ENCODE measurements at places on chromosomes 1 and 21. TPM values are rescaled to one million over a fixed set of nuclear protein-coding genes. Genes with fewer than 3 reads are reported as not detected.

The GNPAT gene
- total RNA-seq: 68.5 TPM

DNA sequence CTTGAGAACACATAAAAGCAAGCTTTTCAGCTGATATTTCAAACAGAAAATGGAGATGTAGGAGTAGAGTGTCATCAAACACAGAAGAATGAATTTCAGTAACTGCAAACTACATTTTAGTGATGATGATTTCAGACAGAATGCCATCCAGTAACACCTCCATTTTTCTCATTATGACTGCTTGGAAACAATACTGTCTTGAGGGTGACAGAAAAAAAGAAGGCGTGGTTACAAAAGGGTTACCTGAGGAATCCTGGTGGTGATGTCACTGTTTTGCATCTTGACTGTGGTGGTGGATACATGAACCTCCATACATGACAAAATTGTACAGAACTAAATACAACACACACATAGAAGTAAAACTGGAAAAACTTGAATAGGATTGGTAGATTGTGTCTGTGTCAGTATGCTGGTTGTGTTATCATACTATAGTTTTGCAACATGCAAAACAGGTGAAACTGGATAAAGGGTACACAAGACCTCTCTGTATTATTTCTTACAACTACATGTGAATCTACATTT, 375.9 kb downstream of the PTBP2 start:
- DNase-seq: no peak

The PTGFR gene
- total RNA-seq: 7.7 TPM

GRCh38 chr1:164141797-164142196, 417.2 kb upstream of the PBX1 start:
- no peak for DNase-seq

GRCh38 chr1:37033355-37034101, 787 bp downstream of the GRIK3 start:
- peak; percentile 42 for DNase-seq

The DNASE2B gene
- not detected for total RNA-seq

DNA sequence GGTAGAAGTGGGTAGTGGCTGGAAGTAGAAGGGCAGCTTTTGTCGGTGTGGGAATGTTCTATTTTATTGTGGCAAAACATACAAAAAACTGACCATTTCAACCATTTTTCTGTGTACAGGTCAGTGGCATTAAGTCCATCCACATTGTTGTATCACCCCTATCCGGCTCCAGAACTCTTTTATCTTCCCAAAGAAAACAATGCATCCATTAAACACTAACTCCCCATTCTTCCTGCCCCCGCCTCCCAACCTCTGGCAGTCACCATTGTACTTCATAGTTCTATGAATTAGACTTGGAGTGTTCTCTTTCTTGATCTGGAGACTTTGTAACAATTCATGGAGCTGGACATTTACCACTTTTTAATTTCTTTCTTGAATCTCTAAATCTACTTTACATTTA, 55.7 kb downstream of the DEGS1 start:
- DNase-seq: no peak

The CACNA1S gene
- total RNA-seq: under 0.01 TPM

DNA sequence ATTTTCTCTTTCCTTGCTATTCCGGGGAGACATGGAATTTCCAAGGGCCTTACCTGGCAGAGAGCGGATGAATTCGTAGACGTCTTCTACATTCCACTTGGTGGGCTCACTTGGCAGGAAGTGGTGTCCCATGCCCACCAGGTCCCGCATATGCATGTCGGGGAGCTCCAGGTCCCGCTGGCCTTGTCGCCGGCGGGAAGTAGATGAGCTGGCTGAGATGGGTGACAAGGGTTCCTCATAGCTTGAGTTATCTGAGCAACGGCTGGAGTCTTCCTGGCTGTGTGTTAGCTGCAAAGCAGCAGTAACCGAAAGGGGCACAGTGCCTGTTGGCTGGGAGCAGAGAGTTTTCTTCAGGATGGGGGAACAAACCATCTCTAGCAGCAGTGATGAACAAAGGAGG, 7.9 kb upstream of the A3GALT2 start:
- no peak for DNase-seq

DNA sequence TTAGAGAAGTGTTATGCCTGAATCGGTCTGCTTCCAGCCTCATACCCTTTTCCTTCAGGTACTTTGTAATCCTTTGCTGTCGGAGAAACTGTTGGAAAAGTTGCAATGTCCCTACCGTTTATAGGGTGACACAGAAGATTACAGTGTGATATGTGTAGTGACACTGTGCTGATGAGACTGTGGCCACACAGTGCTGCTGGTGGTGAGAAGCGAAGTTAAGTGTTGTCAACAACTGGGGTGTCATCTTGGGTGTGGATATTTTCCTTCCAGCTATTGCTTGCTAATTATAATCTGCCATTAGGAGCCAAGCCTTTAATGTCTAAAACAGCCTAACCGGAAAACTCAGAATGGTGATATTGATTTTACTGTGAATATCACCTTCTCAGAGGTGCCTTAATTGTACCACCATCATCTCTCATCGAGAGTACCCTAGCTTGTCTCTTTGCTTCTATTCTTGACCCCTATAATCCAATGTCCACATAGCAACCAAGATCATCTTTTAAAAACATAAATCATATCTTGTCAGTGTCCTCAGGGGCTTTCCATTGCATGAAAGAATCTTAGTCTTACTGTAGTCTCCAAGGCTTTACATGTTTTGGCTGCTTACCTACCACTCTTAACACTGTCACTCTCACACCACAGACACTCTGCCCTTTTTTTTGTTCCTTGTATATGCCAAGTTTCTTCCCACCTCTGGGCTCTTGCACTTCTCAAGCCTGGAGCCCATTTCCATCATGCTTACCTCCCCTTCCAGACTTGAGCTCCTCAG, 89.4 kb upstream of the PGD start:
- no peak for DNase-seq

The L1TD1 gene
- 0.41 TPM for total RNA-seq

- DNase-seq: no peak
Observed at GRCh38 chr1:197984289-197984688, 67.1 kb downstream of the LHX9 start.

The ZYG11B gene
- 172 TPM for total RNA-seq

DNA sequence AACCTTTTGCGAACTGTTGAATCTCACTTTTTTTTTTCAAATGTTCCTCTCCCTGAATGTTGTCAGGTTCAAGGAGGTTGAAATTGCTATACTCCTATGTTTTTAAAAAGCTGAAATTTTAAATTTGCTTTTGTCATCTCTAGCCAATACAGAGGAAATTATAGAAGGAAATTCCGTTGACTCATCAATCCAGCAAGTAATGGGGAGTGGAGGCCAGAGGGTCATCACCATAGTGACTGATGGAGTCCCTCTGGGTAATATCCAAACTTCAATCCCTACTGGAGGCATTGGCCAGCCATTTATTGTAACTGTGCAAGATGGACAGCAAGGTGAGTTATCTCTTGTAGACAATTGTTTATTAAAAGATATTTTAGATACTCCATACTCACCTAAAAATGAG, 36.3 kb downstream of the GABPB2 start:
- no peak for DNase-seq

DNA sequence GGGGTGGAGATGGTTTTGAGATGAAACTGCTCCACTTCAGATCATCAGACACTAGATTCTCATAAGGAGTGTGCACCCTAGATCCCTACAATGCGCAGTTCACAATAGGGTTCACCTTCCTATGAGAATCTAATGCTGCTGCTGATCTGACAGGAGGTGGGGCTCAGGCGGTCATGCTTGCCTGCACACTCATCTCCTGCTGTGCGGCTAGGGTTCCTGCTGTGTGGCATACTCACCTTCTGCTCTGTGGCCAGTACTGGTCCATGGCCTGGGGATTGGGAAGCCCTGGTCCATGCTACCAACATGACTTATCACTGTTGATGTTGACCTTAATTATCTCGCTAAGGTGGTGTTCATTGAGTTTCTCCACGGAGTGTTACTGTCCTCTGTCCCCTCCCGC, 144.5 kb downstream of the NAV1 start:
- no peak for DNase-seq

- DNase-seq: no peak
Observed at GRCh38 chr1:221439747-221440501, 302.0 kb downstream of the DUSP10 start.

The TUFT1 gene
- 9.8 TPM for total RNA-seq

- no peak for DNase-seq
Observed at GRCh38 chr21:18118566-18118965, 126.1 kb upstream of the CHODL start.

The AMY2A gene
- not detected for total RNA-seq

The CSF3R gene
- 1.2 TPM for total RNA-seq

DNA sequence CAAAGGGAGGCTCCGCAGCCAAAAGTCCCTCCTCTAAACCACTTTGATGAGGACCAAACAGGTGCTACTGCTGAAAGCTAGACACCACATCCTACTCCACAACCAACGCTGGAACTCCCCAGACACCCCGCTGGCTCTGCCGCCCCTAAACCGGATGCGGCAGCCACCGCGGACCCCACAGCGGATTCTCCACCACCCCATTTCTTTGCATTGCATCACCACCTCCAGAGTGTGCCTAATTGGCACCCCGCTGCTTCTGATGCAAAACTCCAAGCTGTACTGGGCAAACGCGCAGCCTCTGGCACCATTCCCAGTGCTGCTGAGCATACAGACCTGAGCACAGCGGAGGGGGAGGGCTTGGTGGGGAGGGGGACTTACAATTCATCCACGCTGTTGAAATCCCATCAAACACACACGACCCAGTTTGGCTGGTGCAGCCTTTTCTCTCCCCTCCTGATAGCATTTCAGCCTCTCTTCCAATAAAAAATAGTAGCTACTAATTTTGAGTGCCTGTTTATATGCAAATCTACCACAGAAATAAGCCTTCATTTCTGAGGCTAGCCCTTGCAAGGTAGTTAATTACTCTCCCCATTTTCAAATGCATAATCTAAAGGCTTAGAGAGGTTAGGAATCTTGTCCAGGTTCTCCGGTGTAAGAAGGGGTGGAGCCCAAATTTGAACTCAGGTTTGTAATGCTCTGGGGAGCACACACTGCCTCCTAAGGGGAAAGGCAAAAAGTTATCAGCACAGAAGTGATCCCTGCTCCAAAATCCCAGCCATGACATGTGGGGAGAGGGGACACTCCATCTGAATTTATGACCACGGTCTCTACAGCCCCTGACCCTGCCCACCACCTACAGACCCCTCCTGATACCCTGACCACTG, 12.2 kb upstream of the RGS16 start:
- DNase-seq: peak; percentile 48

- no peak for DNase-seq
Observed at GRCh38 chr21:31181082-31181750, 142.9 kb upstream of the KRTAP19-8 start.

The SEC16B gene
- not detected for total RNA-seq

DNA sequence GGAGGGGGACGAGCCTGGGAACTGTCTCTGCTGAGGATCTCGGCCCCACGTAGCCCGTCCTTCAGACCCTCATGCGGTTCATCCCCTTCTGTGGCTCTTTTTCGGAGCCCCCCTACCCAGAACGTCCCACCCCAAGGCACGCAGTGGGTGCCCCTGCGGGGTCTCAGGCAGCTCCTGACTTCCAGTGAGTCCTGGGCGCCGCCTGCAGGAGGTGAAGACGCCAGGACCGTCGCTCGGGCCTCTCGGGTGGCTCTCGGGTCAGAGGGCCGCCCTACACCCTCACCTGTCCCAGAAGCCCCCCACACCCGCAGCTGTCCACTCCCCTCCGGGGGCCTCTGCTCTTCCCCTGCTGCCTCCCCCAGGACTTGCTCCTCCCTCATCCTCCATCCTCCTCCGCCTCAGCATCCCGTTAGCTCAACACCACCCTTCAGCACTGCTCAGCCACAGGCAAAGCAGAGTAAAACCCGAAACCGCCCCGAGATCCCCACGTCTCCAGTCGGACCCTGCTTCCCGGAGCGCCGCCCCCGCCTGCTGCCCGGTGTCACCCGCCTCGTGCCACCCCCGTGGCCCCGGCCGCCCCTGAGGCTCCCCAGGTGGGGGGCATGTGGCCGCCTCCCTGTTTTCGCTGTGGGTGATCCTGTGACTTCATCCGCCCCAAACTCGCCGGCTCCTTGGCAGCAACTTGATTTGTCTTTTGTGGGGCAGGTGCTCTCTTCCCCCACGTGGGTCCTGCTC, 13.3 kb upstream of the POFUT2 start:
- DNase-seq: no peak

GRCh38 chr1:101175886-101176285, 60.9 kb upstream of the S1PR1 start:
- DNase-seq: no peak

The GBP7 gene
- not detected for total RNA-seq

GRCh38 chr1:224894915-224895314, 34.6 kb upstream of the DNAH14 start:
- DNase-seq: no peak

The MYOC gene
- total RNA-seq: under 0.01 TPM

The FCRLB gene
- total RNA-seq: 1.2 TPM

GRCh38 chr1:167186771-167187170, 33.9 kb upstream of the POU2F1 start:
- no peak for DNase-seq

DNA sequence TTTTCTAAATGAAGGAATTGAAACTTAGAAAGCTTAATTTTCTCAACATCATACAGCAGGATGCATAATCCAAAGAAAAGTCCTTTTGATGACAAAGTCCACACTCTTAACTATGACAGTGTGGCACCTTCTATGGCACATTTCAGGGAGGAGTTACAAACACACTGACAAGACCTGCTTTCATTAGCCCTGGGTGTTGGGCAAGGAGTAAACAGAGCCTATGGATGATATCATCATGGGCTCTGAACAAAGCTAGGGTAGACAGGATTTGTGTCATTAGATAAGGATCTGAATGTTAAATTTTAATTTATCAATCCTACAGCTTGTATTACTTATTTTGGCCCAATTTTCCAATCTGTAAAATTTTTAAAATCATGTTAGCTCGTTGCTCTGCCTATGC, 62.6 kb upstream of the DENND1B start:
- no peak for DNase-seq

DNA sequence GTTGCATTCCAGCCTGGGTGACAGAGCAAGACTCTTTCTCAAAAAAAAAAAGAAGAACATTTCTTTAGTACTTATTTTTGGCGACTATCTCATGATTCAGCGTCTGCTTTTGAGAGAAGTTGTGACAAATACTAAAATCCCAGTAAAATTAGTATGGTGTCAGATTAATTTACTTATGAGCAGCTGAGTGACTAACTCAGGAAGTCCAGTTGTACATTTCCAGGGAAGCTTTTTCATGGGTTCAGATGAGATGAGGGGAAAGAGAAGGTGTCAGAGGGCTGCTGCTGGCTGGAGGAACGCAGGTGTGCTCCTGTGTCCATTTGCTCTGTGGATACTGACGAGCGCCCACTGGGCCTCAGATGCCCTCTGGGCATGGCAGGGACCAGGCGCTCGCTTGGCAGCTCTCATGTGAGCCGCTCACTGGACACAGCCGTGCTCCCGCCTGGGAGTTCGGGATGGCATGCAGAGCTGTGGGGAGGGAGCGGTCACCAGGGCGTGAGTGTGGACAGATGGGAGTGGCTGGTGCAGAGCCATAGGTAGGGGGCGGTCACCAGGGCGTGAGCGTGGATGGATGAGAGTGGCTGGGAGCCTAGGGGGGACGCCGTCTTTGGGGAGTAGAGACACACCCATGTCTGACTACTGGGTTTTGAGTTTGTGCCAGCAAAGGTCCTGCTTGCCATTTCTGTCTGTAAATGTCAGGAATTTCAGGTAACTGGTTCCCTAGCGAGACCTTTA, 55.0 kb downstream of the ADARB1 start:
- DNase-seq: no peak

The AMY1A gene
- total RNA-seq: not detected

Measured in frontal cortex (tissue), 4 donors.